ENCODE measurements at places on chromosomes 2 and 18.

- no peak for DNase-seq
Observed at GRCh38 chr2:239339726-239340601, 60.9 kb downstream of the HDAC4 start.

- no peak for DNase-seq
Observed at GRCh38 chr18:61308795-61309393, 24.3 kb upstream of the CDH20 start.

DNA sequence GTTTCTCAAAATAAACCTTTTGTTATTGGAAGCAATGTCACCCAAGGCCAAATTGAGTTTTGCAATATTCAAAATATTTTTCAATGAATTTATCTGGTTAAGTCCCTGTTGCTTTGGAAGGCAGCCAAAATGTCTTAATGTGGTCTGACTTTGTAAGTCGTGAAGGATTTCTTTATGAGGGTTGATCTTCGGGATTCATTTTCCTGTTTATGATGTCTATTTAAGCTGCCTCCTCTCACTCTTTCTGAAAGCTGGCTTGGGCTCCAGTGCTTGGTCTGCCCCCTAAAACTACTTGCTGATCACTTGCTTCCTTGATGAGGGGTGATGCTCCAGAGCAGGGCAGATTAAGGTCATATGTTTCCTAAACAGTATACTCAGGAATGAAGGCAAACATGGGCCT is 141.1 kb downstream of the ANTXR1 start:
- DNase-seq = no peak

GRCh38 chr2:8453904-8454302 is 228.0 kb upstream of the ID2 start:
- no peak for DNase-seq

DNA sequence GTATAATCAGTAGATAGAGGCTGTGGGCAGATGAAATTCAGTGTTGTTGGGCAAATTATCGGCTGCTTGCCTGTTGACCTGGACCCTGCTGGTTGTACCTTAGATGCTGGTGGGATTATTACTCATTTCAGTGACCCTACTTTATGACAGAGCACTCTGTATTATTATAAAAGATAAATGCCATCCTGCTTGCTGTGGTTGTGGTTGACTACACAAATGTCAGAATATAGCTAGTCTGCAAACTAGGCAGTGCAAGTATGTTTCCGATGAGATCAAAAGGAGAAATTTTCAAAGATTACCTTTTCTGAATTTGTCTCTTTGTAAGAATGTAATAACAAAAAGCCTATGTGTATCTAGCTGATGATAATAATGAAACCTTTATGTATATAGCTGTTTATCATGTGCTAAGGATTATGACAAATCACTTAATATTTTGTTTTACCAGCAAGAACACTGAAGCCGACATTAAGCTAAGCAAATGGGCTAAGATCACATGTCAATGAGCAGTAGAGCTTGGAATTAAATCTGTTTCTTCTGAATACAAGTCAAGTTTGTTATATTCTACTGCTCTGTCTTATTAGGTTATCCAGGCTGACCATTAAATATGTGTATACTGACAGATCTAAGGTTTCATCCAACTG is 219.2 kb downstream of the CAMKMT start:
- DNase-seq = no peak

GRCh38 chr2:118678985-118679384 is 168.5 kb downstream of the EN1 start:
- DNase-seq = no peak

DNA sequence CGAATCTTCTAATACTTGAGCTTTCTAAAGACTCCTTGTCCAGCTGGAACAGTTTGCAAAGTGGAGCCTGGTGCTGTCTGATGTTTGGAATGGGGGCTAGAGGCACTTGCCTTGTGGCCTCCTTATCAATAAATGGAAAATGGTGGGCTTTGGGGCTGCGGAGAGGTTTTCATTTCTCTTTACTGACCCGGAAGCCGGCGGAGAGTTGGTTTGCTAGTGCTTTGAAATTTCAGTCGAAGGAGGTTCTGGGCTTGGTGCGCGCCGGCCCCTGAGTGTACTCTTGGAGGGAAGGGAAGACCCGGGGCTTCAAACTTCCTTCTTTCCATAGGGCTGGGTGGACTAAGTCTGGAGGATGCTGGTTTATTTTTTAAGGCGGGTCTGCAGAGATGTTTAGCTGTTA is 714 bp downstream of the RPIA start:
- no peak for DNase-seq

GRCh38 chr18:79868168-79868784 is 70.5 kb downstream of the KCNG2 start:
- no peak for DNase-seq

DNA sequence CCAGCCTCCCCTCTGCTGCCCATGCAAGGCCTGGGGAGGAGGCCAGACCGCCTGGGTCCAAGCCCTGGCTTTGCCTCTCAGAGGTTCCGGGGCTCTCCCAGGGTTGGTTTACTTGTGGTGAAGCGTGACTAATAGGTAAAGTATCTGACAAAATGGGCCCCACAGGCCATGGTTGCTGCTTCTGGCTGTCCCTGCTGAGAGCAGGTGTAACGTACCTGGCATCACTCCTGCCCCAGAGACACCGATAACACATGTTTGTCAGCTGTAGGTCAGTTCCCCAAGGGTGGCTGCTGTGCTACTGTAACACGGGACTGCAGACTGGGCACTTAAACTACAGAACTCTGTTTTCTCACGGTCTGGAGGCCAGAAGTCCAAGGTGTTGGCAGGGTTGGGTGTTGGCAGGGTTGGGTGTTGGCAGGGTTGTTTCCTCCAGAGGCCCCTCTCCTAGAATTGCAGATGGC is 34.1 kb downstream of the ODC1 start:
- DNase-seq = no peak

DNA sequence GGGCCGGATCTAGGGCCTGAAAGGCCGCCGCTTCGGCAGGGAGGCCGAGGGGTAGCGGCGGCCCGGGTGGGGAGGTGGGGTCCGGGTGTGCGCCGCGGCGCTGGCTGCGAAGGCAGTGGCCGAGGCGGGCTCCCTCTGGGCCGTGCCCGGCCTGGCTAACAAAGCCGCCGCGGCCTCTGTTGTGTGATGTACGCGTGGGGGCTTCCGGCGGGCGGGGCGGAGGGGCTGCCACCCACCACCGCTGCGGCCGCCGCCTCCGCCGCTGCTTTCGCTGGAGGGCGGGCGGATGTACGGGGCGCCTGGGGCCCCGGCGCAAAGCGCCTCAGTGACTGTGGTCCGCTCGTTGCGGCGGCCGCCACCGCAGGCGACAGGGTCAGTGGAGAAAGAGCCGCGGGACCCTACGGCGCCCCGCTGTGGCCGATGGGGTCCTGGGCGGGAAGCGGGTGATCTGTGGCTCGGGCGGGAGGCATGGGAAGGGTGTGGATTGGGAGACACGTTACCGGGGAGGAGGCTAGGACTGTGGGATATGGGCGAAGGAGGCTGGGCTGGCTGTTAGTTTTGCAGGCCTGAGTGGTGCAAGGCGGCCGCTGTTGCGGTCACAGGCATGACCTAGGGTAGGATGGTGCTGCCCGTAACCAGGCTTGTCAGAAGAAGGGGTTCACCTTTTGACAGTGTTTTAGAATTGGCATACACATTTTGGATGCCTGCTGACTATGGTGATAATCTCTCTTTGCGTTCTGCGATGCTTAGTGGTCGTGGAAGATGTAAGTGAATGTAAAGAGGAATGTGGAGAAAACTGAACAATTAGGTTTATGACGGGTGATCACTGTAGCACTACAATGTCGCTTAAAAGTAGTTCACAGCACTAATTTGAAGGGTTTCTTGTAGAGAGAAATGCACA is 662 bp downstream of the BZW1 start:
- peak; percentile 17 for DNase-seq

DNA sequence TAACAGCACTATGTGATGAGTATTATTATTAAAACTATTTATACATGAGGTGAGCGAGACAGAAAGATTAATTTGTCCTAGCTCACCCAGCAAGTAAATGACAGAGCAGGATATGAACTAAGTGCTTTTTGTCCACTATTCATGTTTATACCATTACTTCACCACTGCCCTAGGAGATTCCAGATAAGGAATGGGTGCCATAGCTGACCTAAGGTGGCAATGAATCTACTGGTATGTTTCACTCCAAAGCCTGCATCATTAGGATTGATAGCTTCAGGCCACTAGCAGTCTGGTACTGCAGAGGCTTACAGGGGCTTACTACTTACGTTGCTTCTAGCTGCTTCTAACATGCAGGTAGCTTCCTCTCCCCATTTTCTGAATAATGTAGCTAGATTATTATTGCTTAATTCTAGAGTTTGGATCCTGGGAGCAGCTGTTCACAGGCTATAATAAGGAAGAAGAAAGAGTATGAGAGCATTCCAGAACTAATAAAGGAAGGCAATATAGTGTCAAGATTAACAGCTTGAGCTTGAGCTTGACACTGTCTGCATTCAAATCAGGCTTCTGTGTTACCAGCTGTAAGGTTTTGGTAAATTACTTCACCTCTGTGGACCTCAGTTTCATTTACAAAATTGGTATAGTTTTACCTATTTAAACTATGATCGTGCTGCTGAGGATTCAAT is 153.7 kb downstream of the GALNT3 start:
- no peak for DNase-seq

- no peak for DNase-seq
Observed at GRCh38 chr18:79411614-79412526, 16.1 kb downstream of the NFATC1 start.

- no peak for DNase-seq
Observed at GRCh38 chr2:78082555-78082954, 560.4 kb upstream of the LRRTM4 start.

DNA sequence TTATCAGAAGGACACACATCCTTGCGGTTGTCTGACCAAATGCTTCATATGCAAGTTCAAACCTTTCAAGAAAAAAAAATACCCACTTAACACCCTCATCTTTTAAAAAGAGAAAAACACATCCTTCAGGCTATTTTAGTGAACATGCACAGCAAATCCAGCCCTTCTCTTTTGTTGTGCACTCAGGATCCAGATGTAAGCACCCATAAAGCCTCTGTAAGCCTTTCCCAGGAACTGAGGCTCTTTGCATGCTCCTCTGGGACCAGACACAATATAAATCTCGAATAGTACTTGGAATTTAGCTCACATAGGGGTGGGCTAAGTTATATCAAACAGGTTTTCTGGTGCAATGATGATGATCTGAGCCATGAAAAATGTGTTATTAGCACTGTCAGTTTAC is 308.8 kb upstream of the FAM98A start:
- no peak for DNase-seq

GRCh38 chr2:230961091-230961491 is 34.8 kb upstream of the SPATA3 start:
- DNase-seq = no peak

DNA sequence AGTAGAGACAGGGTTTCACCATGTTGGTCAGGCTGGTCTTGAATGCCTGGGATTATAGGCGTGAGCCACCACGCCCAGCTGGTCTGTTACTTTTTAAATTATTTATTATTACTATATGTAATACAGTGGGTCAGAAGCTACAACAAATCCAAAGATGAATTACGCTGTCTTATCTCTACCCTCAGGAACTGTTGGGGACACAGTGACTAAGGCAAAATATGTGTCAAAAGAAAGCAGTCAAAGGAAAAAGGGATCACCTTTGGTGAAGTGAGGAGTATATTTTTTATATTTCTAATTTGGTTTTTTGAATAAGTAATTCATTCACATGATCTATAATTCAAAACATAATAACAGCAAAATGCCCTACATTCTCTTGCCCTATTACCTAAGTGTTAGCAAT is 4.7 kb downstream of the CREB1 start:
- no peak for DNase-seq

DNA sequence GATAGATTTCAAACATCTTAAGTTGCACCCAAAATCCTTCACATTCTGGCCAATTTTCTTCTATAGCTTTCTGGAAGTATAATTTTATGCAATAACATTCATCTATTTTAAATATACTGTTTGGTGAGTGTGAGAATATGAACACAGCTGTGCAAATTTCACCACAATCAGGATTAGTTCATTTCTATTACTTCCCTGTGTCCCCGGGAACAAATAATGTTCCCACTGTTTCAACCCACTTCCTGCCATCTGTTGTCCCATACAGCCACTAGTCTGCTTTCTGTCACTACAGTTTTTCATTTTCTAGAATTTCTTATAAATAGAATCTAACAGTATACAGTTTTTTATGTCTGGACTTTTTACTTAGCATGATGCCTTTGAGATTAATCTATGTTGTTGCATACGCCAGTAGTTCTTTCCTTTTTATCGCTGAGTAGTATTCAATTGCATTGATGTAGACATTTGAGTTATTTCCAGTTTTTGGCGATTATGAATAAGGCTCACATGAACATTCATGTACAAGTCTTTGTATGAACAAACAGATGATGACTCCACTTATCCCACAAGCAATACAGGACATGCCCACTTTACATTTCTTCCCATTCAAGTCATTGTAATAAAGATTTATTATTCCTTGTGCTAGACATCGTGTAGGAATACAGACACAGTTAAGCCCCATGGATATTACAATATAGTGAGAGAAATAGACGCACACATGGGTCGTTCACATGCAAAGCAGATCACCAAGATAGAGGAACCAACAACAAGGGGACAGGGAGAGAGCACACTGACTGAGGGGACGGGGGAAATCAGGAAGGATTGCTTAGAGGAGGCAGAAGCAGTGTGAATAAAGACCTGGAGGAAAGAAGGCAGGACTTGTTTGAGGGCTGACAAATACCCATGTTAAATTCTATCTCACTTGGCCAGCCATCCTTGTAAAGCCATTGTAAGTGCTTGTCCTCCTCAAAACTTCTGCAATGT is 72.9 kb upstream of the PAX8 start:
- no peak for DNase-seq

DNA sequence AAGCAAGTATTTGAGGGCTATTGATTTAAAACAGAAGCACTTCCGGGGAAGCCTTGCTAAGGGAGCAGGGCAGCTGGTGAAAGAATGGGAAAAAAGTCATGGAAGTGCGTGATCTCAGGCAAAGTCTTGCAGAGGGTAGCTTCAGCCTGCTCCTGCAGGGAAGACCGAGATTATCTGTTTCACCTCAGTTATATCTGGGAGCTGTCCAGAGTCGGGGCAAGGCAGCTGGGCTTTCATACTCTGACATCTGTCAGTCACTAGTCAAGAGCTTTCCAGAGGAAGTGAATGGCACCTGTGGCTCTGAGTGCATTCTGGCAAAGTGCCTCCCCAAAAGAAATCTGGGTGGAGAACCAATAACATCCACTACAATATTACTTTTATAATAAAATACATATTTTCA is 8.7 kb downstream of the NXPH2 start:
- no peak for DNase-seq
